ENCODE measurements at places on chromosomes 3 and 15.
A peak's percentile ranks its signal among the peaks of the same experiment; 100 is the strongest.

DNA sequence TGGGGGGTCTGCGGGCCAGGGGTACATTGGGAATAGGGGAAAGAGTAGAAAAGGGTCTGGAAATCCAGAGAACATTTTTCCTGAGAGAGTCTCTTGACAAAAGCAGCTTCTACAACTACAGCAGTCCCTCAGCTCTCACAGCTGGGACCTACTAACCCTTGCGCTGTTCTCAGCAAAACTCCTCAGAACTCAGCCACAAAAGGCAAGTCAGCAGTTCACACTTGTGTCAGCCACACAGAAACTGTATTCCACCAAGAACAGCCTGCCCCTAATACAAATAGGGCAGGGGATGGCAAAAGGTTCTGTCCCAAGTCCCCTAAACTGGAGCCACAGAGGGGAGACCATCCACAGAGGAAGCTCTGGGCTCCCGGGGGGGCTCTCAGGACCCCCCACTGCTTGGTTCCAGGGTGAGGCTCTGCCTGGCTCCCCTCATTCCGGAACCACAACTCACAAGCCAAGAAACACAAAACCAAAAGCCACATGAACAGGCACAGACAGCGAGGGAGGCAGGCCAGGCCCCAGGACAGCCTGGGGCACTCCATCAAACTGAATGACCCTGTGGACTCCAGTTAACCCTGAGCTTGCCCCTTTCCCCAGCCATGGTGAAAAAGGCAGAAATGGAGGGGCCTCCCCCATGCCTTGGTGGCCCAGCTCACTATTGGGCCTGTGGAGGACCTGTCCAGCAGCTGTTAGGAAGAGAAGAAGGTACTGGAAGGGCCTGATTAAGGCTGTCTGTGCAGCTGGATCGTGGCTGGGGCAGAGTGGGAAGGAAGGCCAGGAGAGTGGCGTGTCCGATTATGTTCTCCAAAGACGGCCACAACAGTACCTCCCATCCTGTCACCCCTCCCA is 162.0 kb downstream of the CHSY1 start:
- no peak for DNase-seq

- no peak for DNase-seq
Measured at GRCh38 chr3:56025326-56025725, 442.9 kb downstream of the ERC2 start.

DNA sequence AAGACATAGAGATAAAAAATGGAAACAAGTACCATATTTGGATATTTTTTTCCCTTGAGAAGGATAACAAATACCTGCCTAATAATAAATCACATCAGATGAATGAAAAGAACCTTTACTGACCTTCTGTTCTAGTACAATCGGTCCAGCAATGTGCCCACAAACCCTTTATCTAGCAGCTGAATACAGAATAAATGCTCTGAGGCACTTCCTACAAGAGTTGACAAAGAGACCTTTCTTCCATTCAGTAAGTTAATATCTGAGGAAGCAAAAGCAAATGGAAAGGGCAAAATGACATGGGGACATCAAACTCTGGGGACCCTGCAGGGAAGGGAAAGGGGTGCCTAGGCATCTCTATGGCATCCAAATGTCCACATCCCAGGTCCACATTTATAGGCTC is 115.8 kb downstream of the NEK10 start:
- no peak for DNase-seq

GRCh38 chr3:126467611-126467955 is 8.1 kb downstream of the ZXDC start:
- DNase-seq, result no peak

DNA sequence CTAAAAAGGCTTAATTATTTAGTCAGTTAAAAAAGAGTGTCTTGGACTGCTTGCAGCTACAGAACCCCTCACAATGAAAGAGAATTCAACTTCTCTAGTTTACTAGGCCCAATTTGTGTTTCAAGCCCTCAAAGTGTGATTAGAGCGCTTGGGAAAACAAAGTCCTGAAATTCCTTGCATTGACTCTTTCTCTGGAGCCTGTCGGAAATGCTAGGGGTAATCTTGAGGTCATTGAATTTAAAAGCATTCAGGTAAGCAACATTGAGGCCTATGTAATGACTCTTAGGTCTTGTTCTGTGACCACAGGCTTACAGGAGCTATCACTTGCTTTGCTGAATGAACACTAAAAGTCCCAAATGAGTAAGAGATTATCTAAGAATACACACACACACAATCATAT is 186.0 kb downstream of the NLGN1 start:
- no peak for DNase-seq

GRCh38 chr15:89179966-89180875 is 41.2 kb downstream of the RLBP1 start:
- peak; percentile 89 for DNase-seq

- DNase-seq, result no peak
Measured at GRCh38 chr3:19029837-19030521, 118.3 kb upstream of the KCNH8 start.

Data from EH (cell line).